Left ventricle myocardium inferior (tissue), 1 donor: ENCODE measurements at places on chromosomes 3 and 15. TPM values are rescaled to one million over a fixed set of nuclear protein-coding genes. Genes with fewer than 3 reads are reported as not detected.
A peak's percentile ranks its signal among the peaks of the same experiment; 100 is the strongest.

ARGFX gene
- total RNA-seq, result not detected

TMEM89 gene
- not detected for total RNA-seq

MNS1 gene
- 1.4 TPM for total RNA-seq

TASOR gene
- 25.8 TPM for total RNA-seq

NSUN3 gene
- 5.9 TPM for total RNA-seq

PCSK6 gene
- total RNA-seq, result 28.6 TPM

PBRM1 gene
- total RNA-seq, result 52.3 TPM

DNA sequence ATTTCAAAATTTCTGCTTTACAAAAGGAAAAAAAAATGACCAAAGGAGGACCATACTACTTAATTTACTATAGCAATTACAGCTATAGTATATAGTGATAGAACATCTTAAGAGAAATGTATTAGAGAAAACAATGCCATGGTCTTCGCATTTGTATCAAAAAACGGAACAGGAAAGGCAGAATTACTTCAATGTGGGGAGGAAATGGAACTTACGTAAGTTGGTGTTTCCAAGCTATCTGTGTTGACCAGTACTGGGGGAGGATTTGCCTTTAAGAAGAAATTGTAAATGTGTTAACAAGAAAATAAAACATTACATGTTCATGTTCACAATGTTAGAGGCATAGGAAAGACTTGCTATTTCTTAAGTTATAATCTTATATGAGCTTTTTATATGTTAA, 119.9 kb upstream of the MELTF start:
- H3K4me1 ChIP-seq, result peaks cover 19% of the 10 kb centered on the region
- DNase-seq, result no peak
- no peak overlapping the region for H3K4me3 ChIP-seq
- peaks cover 2% of the 10 kb centered on the region for H3K36me3 ChIP-seq

GRCh38 chr15:68818066-68818768, 2.5 kb downstream of the ANP32A start:
- DNase-seq, result peak; percentile 63
- no peaks in the 10 kb centered on the region for H3K27me3 ChIP-seq
- peaks cover 89% of the 10 kb centered on the region for H3K4me1 ChIP-seq
- H3K4me3 ChIP-seq, result peak overlapping the region; percentile 84

GRCh38 chr15:48582452-48583247, 62.9 kb downstream of the FBN1 start:
- H3K4me3 ChIP-seq, result no peak overlapping the region
- no peak for DNase-seq
- H3K27me3 ChIP-seq, result no peaks in the 10 kb centered on the region
- H3K4me1 ChIP-seq, result peaks cover 42% of the 10 kb centered on the region
- H3K27ac ChIP-seq, result peak overlapping the region; percentile 0

DNA sequence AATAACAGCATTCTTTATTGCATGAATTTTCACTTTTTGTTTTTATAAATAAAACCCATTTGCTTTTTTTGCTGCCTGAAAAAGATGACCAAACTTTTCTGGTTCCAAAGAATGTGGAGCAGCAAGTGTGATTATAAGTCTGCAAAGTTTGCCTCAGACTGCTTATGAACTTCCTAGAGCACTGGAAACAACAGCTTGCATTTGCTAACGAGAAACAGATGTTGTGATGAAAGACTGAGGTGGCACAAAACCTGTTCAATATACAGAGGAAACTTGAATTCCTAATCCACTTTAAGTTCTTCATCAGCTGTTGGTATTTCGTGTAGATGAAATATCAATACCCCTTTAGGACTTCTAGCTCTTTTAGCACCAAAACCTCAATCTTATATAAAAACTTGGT, 9.3 kb downstream of the ZPLD1 start:
- no peak overlapping the region for H3K27ac ChIP-seq
- no peak overlapping the region for H3K4me3 ChIP-seq
- no peaks in the 10 kb centered on the region for H3K36me3 ChIP-seq

DNA sequence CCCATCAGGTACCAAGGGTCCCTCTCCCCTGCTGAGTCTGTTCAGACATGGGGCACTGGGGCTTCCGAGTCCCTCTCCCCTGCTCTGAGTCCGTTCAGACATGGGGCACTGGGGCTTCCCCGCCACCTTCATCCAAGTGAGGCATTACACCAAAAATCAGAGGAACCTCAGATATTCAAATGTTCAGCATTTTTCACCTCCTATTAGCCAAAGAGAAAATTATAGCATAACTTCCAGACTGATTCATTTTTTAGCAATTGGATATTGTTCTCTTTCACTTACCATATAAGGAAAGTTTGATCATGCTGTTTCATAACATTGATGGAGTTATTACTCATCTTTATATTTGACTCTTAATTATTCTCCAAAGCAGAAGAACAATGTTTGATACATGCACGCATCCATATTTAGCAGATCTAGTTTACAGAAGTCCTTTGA, 213.9 kb downstream of the MTHFS start:
- H3K36me3 ChIP-seq, result no peaks in the 10 kb centered on the region
- DNase-seq, result no peak
- no peak overlapping the region for H3K4me3 ChIP-seq
- H3K27me3 ChIP-seq, result peaks cover 13% of the 10 kb centered on the region
- no peak overlapping the region for H3K27ac ChIP-seq

DNA sequence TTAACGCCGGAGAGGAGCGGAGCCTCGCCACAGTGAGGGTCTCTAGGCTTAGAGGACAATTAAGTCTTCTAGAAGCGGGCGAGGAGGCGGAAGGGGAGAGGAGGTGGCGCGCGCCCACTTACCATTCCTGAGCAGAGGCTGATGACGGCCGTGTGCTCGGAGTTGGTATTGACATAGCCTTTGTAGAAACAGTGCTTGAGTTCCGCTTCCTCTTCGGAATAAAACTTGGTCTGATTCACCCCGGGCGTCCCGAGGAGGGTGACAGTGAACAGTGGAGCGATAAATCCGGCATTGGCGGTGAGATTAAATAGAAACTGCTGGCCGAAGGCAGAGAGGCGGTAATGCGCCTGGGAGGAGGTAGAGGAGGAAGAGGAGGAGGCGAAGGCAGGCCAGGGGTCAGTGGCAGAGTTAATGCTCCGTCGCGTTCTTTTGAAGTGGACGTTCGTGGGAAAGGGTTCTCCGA, 1.3 kb downstream of the ADAMTS9 start:
- H3K27me3 ChIP-seq, result no peaks in the 10 kb centered on the region
- H3K4me1 ChIP-seq, result peaks cover 81% of the 10 kb centered on the region
- peak overlapping the region; percentile 78 for H3K4me3 ChIP-seq
- peaks cover 6% of the 10 kb centered on the region for H3K36me3 ChIP-seq
- peak overlapping the region; percentile 97 for H3K27ac ChIP-seq

GRCh38 chr3:84727616-84728015, 231.2 kb upstream of the CADM2 start:
- H3K4me3 ChIP-seq, result no peak overlapping the region
- no peaks in the 10 kb centered on the region for H3K36me3 ChIP-seq
- H3K4me1 ChIP-seq, result no peaks in the 10 kb centered on the region
- no peak overlapping the region for H3K27ac ChIP-seq

DNA sequence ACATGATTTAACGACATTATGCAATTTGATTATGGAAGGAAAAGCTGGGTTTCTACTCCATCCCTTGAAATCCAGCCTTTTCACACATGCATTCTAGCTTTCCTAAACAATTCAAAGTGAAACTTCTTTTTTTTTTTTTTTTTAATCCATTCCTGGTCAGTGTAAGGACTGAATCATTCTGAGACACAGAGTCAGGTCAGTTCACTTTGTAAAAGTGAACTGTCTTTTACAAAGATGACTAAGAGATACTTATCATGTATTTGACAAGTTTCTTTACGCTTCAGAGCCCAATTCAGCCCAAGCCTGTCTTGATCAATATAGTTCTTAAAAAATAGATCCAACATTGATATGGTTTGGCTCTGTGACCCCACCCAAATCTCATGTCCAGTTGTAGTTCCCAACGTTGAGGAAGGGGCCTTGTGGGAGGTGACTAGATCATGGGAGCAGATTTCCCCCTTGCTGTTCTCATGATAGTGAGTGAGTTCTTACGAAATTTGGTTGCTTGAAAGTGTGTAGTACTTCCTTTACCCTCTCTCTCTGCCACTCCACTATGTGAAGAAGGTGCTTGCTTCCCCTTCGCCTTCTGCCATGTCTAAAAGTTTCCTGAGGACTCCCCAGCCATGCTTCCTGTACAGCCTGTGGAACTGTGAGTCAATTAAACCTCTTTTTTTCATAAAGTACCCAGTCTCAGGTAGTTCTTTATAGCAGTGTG, 345.6 kb upstream of the THBS1 start:
- H3K4me3 ChIP-seq, result no peak overlapping the region
- no peaks in the 10 kb centered on the region for H3K27me3 ChIP-seq
- no peaks in the 10 kb centered on the region for H3K36me3 ChIP-seq
- no peak for DNase-seq
- H3K27ac ChIP-seq, result no peak overlapping the region

GRCh38 chr3:87167628-87168456, 59.3 kb upstream of the CHMP2B start:
- peak overlapping the region; percentile 55 for H3K4me3 ChIP-seq
- no peak for DNase-seq

DNA sequence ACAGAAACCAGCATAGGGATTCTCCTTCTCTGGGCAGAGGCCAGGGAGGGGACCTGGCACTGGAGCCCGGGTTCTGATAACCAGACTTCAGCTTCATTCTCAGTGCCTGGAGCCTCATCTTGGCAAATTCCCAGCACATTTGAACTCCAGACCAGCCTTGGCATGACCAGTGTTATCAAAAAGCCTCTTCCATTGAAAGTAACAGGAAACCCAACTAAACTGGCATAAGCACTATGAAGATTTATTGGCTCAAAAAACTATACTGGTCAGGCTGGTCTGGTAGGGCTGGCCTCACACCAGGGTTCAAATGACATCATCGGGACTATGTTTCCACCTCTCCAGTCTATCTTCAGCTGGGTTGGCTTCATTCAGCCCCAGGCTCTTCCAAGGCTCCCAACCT, 48.1 kb upstream of the THUMPD3 start:
- peaks cover 21% of the 10 kb centered on the region for H3K4me1 ChIP-seq
- no peak overlapping the region for H3K27ac ChIP-seq
- H3K4me3 ChIP-seq, result no peak overlapping the region
- no peak for DNase-seq
- H3K36me3 ChIP-seq, result no peaks in the 10 kb centered on the region

- H3K4me3 ChIP-seq, result no peak overlapping the region
- H3K27me3 ChIP-seq, result no peaks in the 10 kb centered on the region
- DNase-seq, result no peak
- no peak overlapping the region for H3K27ac ChIP-seq
- peaks cover 14% of the 10 kb centered on the region for H3K4me1 ChIP-seq
Observed at GRCh38 chr3:126035362-126036050, 48.4 kb downstream of the SLC41A3 start.

- no peak overlapping the region for H3K27ac ChIP-seq
- DNase-seq, result no peak
- no peaks in the 10 kb centered on the region for H3K36me3 ChIP-seq
- H3K27me3 ChIP-seq, result no peaks in the 10 kb centered on the region
Observed at GRCh38 chr3:109178708-109179107, 42.2 kb downstream of the C3orf85 start.

- no peak overlapping the region for H3K4me3 ChIP-seq
- no peak overlapping the region for H3K27ac ChIP-seq
- H3K4me1 ChIP-seq, result peaks cover 17% of the 10 kb centered on the region
- H3K36me3 ChIP-seq, result no peaks in the 10 kb centered on the region
- DNase-seq, result no peak
Observed at GRCh38 chr3:133872161-133872560, 23.5 kb downstream of the RAB6B start.

- DNase-seq, result no peak
- H3K36me3 ChIP-seq, result peaks cover 57% of the 10 kb centered on the region
- H3K27ac ChIP-seq, result peak overlapping the region; percentile 27
- no peak overlapping the region for H3K4me3 ChIP-seq
- H3K27me3 ChIP-seq, result no peaks in the 10 kb centered on the region
- H3K4me1 ChIP-seq, result peaks cover 14% of the 10 kb centered on the region
Observed at GRCh38 chr3:123113889-123114450, 47.1 kb downstream of the PDIA5 start.

DNA sequence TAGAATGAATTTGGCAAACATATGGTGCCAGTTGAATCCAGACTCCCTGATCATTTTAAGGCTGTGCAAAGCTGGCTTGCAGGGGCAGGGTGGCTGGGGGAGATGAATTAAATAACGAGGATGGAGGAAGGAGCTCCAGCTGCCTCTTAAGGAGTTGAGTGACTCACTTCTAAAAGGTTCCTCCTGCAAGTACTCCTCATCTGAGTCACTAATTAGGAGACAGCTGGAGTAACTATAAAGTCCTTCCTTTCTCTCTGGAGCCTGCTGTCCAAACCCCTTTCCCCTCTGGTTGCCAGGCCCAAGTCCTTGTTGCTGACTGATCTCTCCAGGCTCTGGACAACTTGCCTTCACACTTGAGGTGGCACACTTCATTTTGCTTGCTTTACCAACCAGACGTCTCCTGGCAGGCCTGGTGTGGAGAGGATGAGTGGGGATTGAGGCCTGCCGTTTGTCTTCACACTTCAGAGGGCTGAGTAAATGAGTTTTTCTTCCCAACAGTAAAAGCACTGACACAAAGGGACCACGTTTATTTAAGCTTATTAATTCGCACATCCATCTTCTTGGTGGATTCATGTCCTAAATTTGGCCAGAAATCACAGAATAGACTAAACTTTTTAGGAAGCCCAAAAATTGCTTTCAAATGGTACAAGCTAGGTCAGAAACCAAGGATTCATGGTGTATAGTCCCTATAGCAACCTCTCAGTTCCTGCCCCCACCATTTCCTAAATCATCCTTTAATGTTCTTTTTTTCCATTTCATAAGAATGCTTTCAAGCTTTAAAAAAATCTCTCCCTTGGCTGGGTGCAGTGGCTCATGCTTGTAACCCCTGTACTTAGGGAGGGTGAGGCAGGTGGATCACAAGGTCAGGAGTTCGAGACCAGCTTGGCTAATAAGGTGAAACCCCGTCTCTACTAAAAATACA, 90.5 kb upstream of the MYRIP start:
- no peak overlapping the region for H3K4me3 ChIP-seq
- no peak overlapping the region for H3K27ac ChIP-seq
- H3K36me3 ChIP-seq, result no peaks in the 10 kb centered on the region
- H3K27me3 ChIP-seq, result no peaks in the 10 kb centered on the region
- DNase-seq, result no peak

DNA sequence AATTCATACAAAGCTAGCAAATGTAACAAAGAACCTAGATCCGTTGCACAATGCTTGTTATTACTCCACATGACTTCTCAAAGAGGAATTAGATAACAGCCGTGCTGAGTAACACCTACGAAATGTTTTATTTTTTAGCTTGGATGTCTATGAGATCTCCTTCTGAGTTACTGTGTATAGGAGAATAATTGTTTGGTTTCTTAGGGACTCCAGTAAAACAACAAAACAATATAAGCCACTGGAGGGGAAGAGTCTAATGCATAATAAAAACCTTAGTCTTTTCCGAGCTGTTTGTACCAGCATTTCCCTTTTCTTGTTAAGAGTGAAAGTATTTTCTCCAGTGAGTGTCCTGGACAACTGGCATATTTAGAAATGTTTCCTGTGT, 15.6 kb downstream of the SNAP23 start:
- no peak for DNase-seq
- peaks cover 31% of the 10 kb centered on the region for H3K36me3 ChIP-seq
- peaks cover 45% of the 10 kb centered on the region for H3K4me1 ChIP-seq
- peak overlapping the region; percentile 54 for H3K27ac ChIP-seq
